T-helper 22 cell (primary cell): ENCODE measurements at places on chromosomes 16 and 17.

GRCh38 chr16:19861133-19861532, 23.5 kb downstream of the GPRC5B start:
- DNase-seq: no peak

DNA sequence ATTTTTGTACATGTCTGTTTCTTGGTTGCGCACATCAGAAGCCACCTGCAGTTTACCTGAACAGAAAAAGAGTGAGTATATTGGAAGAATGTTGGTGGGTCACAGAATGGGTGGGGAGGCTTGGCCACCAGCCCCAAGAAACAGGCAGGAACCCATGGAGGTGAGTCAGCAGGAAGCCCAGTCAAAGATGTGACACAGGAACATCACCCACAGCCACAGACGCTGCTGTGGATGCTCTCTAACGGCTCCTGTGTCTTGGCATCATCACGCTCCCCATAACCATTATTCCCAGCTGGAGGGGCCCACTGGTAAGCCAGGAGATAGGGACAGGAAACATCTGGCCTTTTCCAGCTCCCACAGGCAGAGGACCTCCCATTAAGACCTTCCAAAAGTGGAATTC, 94.0 kb upstream of the WSB1 start:
- DNase-seq: no peak

DNA sequence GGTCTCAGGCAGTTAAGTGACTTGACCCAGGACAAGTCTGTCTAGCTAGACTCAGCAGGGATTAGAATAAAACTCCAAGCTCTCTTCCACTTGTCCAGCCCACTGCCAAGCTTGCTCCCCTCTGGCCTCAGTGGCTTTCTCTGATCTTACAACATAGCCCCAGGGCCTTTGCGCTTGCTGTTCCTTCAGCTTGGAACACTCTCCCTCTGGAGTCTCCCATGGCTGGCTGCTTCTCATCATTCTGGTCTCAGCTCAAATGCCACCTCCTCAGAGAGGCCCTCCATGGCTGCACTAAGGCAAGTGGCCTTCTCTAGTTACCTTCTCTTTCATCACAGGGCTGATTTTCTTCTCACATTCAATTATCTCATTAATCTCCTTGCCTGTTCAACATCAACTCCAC, 1.1 kb downstream of the TVP23A start:
- DNase-seq: no peak

DNA sequence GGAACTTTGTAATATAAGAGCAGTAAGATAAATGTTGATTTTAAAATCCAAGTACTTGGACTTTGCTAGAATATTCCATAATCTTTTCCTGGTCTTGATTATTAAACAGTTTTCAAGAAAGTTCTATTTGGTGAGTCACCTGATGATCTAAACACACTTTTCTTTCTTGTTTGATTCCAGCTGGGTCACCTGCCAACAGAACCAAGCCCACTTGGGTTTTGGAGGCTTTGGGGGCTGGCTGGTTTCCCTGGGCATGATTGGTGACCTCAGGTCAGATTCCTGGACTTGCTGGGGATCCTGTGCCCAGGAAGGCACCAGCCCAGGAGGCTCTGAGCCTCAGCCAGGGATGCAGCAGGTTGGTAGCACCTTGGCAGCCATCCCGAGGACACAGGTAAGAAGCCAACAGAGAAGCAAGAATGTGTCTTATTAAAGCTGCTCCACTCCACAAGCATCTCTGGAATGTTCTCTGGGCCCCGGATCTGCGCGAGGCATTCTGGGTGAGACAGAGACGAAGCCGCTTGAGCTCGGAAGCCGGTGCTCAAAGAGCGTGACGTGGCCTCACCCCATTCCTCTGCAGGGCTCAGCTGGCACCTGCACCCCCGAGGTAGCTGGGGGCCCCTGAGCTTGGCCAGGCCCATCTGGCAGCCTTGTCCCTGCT, 3.1 kb upstream of the TEX19 start:
- no peak for DNase-seq

- DNase-seq: no peak
These were observed 32.5 kb downstream of the NMT1 start for GRCh38 chr17:45093444-45094110.

- no peak for DNase-seq
These were observed 28.6 kb upstream of the SPNS3 start for GRCh38 chr17:4405038-4405669.
